ENCODE measurements at places on chromosomes 4 and X.

DNA sequence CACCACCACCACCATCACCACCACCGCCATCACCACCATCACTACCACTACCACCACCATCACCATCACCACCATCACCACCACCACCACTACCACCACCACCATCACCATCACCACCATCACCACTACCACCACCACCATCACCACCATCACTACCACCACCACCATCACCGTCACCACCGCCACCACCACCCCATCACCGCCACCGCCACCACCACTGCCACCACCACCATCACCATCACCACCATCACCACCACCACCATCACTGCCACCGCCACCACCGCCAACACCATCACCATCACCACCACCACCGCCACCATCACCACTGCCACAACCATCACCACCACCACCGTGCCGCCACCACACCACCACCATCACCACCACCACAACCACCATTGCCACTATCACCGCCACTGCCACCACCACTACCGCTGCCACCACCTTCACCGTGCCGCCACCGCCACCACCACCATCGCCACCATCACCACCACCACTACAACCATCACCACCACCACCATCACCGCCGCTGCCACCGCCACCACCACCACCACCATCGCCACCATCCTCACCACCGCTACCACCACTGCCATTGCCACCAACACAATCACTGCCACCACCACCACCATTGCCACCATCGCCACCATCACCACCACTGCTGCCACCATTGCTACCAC is 1511.3 kb upstream of the AGA start:
- DNase-seq = no peak

GRCh38 chr4:2138846-2139500 is 79.8 kb downstream of the NAT8L start:
- DNase-seq = no peak

GRCh38 chrX:39654952-39655351 is 442.8 kb downstream of the BCOR start:
- DNase-seq = no peak

DNA sequence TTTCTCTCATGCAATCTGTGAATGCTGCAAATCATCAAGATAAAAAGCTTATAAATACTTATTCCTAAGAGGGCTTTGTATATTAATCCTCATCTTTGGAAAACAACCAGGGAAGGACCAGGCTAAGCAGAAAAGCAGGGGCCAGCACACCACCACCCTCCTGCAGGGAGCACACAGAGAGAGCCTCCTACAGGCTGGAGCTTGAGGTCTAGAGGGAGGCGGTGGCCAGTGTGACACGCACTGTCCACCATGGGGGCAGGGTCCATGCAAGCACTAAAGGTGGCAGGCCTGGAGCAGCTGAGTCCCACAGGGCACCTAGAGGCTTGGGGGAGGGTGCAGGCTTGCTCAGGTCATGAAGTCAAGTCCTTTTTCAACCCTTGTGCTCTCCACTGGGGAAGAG is 236.9 kb downstream of the TACR3 start:
- no peak for DNase-seq

DNA sequence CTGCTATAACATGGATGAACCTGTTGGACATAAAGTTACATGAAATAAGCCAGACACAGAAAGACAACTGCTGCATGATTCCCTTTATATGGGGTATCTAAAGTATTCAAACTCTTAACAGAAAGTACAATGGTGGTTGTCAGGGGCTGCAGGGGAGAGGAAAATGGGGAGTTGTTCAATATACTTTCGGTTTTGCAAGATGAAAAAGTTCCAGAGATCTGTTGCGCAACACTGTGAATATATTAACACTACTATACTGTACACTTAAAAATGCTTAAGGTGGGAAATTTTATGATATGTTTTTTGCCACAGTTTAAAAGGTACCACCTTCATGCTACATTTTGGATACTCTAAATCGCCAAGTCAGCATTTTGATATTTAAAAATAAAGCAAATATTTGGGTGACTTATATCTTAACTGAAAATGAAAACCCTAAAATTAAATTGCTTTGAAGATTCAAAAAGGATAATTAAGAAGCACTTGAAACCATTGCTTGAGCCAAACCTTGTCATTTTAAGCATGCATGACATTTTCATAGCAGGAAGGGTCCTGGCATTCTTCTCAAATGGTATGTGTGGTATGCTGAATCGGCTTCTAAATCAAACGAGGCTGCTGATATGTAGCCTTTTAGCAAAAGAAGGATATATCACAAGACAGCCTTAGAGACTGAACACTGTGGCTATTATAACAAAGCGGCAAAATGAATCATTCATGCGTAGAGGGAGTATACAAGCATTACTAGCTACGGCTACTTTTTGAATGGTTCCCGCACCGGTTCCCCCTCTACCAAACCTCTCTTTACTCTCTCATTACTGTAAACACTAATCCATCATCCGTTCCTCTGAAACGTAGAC is 607.1 kb upstream of the DIPK2B start:
- DNase-seq = no peak

DNA sequence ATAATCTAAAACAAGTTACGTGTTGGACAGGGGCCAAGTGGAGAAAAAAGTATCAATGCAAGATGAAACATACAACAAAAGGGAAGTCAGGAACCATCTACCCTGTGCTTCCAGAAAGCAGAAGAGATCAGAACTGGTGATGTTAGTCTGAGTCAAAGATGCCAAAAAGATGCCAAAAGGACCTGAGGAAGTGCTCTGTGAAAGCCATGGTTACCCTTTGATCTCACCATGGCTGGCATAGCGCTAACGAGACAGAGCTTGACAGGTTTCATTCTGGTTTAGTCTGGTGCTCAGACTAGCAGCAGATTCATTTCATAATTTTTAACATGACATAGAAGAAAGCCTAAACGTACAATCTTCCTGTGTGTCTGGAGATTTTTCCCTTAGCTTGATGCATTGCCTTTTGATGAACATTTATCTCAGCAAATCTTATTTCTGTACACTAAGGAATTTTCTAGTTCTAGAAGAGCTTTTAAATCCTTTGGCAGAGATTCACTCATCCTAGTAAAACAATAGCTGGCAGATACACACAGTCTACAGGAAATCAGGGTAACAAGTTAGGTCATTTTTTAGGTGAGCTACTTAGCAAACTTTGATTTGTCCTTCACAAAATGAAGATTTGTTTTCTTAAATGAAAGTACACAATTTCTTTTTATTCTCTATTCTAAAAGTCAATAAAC is 87.7 kb downstream of the COL25A1 start:
- DNase-seq = no peak

DNA sequence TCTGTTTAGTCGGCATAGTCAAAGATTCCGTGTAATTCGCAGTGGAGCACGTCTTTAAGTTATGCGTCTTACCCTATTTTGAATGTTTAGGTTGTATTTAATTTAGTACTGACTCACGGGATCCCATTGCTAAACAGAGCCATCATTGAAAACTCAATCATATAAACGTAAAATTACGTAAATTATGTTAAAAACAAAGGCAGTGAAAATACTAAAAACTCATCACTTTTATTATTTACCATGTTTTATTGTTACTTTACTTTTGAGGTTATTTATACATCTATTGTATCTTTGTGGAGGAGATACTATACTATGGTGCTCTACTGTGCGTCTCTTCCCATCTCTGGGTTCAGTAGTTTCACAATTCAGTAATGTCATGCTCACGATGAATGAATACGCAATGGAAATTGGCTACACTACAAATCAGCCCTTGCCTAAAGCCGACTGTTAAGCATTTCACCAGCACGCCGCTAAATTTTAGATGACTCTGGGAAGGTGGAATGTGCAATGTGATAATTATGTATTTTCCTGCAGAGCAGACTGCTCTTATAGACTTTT is 944 bp downstream of the FUNDC2 start:
- no peak for DNase-seq

DNA sequence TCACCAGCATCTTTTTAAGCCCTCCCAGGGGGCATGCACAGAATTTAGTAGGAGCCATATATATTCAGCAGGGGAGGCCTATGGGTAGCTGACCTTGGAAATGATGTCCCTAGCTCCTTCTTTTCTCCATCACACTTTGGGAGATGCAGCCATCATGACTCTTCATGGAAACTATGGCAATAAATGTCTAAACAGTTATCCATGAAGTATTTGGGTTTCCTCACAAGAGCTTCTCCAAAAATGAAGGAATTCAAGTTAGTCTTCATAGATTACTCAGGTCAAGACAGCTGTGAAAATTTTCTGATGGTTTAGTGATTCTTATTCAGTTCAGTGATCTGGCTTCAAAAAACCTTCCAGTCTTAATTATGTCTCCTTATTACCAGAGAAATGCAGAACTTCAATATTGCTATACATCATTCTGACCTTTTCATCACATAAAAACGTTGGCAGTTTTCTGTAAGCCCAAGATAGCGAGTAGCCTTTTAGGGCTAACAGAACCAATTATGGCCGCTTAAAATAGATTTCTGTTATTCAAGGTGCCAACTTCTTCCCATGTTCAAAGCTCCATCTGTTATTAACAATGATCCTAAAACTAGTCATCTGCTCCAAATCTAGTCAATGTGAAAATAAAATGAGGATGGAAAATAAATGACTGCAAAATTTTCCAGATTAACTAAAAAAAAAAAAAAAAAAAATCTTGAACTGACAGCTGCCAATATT is 52.5 kb downstream of the TMEM156 start:
- DNase-seq = no peak

DNA sequence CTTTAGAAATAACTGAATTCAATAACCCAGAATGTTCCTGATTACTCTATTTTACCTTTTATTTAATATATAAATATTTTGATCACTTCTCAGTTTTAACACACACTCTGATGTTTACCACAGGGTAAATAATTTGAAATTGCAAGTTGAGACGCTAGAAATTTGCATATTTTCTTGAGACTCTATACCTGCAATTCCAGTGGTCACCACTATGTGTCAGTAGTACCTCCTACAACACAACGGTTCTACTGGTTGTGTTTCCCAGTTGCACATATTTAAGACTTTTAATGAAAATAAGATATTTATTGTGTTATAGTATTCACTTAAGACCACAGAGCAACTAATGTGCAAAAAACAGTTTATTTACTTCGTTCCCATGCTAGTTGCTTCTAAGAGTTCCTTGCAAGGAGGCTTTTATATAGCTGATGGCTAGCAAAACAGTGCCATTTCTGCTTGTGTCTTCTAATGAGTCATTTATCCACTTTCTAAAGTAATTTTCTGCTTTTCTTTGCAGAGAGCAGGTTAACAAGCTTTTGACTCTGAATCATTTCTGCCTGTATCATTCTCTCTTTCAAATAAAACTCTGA is 98.9 kb upstream of the PDLIM3 start:
- no peak for DNase-seq

GRCh38 chr4:157265281-157265680 is 44.8 kb downstream of the GRIA2 start:
- DNase-seq = no peak

- no peak for DNase-seq
Measured at GRCh38 chr4:83599183-83599582, 63.3 kb downstream of the GPAT3 start.

GRCh38 chr4:5292101-5292500 is 240.8 kb downstream of the STK32B start:
- no peak for DNase-seq

- no peak for DNase-seq
Measured at GRCh38 chr4:48635310-48635709, 144.8 kb downstream of the FRYL start.
